ENCODE measurements at places on chromosomes 7 and 10.

DNA sequence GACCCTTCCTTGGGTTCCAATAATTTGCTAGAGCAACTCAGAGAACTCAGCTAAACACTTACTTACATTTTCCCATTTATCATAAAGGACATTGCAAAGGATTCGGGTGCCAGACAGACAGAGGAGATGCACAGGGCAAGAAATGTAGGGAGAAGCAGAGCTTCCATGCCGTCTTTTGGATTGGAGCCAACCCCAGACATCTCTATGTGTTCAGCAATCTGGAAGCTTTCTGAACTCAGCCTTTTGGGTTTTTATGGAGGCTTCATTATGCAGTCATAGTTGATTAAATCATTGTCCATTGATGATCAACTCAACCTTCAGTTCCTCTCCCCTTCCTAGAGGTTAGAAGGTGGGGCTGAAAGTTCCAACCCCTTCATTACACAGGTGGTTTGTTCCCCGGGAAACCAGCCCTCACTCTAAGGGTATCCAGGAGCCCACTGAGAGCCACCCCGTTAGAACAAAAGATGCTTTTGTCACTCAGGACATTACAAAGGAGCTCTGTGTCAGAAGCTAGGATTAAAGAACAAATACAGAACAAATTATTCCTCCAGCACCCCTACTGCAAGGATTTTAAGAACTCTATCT is 211.9 kb upstream of the VSTM2A start:
- DNase-seq = no peak

GRCh38 chr10:95865814-95866466 is 41.8 kb upstream of the CC2D2B start:
- no peak for DNase-seq

DNA sequence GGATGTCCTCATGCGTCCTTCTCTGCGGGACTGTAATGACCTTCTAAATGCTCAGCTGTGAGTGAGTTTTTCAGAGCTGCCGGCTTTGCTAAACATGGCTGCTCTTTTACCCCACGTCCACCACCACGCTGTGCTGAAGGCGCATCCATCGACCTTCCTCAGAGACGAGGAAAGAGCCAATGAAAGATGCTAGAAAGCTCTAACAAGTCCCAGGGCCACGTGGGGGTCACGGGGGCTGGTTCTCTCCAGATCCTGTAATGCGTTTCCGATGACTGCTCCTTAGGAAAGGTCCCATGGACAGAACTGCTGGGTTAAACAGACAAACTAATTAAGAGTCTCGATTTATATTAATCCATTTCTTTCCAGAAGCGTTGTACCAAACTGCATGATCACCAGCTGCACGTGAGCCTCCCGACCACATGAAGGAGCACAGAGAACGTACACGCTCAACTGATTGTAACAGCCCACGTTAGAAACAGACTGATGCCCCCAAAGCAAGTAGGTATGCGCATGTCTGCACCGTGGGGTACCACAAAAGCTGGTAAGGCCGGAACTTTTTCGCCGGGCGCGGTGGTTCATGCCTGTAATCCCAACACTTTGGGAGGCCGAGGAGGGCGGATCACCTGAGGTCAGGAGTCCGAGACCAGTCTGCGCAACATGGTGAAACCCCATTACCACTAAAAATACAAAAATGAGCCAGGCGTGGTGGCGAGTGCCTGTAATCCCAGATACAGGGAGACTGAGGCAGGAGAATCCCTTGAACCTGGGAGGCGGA is 109.6 kb downstream of the TCERG1L start:
- DNase-seq = no peak

GRCh38 chr10:69934768-69935167 is 117.9 kb upstream of the MACROH2A2 start:
- DNase-seq = no peak

DNA sequence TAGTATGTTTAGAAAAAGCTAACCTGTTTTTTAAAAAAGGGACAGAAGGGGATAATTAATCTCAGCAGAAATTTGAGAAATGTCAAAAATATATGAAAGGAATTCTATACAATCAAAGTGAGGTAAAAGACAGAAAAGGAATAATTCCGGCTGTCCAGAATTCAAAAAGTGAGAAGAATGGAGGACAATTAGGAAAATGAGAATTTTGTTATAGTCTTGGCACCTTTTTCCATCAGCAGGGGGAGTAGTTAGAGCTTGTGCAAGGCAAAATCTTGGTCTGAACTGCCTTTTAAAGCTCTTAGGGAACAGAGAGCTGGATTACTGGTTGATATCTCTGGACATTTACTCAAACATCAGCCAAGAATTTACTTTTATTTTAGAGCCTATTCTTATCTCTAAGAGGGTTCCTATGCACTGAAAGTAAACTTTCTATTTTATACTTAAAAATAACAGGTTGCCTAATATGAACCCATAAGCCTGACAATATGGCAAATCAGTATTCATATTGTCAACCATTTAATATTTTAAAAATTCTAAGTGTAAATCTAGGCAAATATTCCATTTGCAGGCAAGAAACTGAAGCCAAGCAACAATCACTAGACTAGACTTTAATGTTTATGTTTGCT is 185.6 kb downstream of the ANK3 start:
- no peak for DNase-seq

- DNase-seq = no peak
Observed at GRCh38 chr10:103710490-103710889, 144.9 kb downstream of the SH3PXD2A start.

DNA sequence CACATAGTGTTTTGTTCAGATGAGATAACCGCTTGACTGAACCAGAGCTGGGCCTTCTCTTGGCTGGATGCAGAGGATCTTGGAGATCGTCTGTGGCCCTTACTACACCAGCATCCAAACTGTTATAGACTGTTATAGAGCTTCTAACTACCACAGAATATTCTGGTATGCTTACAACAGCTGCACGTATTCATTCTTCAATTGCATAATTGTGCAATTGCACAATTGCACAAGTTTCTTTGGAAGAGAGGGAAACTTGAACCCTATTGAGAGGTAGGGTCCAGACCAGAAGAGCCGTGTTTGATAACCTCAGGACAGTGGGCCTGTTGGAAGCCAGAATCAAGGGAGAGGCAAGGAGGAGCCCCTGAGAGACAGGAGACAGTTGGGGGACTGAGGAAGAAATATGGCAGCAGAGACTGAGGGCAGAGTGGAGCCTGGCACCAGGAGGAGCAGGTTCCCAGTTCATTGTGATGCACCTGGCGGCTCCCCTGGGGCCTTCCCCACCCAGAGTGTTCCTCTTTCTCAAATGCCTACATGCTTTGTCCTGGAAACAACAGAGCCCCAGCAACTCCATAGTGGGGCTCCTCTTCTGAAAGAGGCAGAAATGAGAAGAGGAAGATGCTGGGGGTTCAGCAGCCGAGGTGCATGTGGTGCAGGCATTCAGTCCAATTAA is 64.1 kb downstream of the PTPRZ1 start:
- DNase-seq = no peak

- no peak for DNase-seq
Observed at GRCh38 chr7:24692592-24692991, 64.7 kb downstream of the GSDME start.

- DNase-seq = no peak
Observed at GRCh38 chr10:16890691-16891090, 73.5 kb upstream of the RSU1 start.

DNA sequence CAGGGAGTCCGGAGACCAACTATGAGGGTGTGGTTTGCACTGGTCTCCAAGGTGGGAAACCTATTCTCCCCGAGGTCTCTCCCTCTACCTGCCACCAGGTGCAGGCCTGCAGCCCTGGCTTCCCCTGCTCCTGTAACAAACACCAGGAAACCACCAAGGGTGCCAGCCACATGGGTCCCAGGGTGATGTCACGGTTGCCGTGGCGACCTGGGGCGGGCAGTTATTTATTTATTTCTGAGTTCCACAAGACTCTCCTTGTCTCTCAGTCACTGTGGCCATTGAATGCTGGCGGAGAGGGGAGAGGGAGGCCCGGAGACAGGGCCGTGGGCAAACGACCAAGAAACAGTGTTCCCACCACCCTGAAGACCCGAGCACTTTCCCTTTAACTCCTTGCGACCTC is 27.0 kb downstream of the MMD2 start:
- DNase-seq = no peak

DNA sequence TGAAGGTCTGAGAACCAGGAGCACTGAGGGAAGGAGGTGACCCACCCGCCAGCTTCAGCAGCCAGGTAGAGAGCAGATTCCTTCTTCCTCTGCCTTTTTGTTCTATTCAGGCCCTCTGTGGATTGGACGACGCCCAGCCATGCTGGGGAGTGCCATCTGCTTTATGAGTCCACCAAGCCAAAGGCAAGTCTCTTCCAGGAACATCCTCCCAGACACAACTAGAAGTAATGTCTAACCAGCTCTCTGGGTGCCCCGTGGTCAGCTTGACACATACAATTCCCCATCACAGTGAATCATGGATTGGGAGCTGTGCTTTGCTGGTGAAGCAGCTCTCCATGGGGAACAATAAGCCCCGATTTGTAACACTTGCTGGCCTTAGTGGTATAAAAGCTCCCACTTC is 125.2 kb downstream of the CCDC3 start:
- DNase-seq = no peak

DNA sequence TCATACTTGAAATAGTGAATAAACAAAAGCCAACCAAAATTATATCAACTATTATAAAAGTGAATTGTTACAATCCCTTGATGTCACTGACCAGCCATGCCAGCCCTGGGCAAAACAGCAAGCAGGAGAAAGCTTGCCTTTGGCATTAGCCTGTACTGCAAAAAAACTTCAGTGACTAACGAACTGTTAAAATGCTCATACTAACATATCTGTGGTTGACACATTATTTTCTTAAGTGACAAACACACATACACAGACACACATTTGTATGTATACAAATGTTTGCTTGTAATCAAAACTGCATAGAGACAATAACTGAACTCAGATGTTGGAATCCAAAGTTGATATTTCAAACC is 29.5 kb downstream of the CHCHD3 start:
- DNase-seq = no peak

- DNase-seq = no peak
Observed at GRCh38 chr7:84256571-84256971, 62.0 kb upstream of the SEMA3A start.

Measured in non-pigmented ciliary epithelial cell (primary cell).